ENCODE measurements at places on chromosomes 16 and 17.

DNA sequence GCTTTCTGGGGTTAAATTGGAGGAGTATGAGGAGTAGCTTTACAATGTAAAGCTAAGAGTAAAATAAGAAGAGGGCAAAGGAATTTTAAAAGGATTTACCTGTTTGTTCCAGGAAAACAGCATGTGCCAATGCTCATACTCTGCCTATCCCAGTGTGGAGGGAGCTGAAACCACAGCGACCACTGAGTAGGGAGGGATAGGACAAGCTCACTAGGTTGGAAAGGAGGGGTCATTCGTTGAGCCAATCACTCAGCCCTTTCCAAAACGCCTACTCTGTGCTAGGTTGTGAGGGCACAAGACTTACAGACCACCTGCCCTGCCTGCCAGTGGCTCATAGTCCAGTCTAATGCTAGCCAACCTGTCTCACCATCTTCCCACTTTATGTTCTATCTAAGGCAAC is 1.1 kb upstream of the DNAJC7 start:
- no peak for DNase-seq

- DNase-seq, result peak; percentile 33
These were observed 5.5 kb downstream of the GAST start for GRCh38 chr17:41717408-41718286.

- DNase-seq, result no peak
These were observed 205.1 kb downstream of the SHISA9 start for GRCh38 chr16:13106464-13106863.

- no peak for DNase-seq
These were observed 75.8 kb upstream of the TRAP1 start for GRCh38 chr16:3793161-3793576.

- no peak for DNase-seq
These were observed 183.0 kb downstream of the RBFOX3 start for GRCh38 chr17:79427621-79428539.

DNA sequence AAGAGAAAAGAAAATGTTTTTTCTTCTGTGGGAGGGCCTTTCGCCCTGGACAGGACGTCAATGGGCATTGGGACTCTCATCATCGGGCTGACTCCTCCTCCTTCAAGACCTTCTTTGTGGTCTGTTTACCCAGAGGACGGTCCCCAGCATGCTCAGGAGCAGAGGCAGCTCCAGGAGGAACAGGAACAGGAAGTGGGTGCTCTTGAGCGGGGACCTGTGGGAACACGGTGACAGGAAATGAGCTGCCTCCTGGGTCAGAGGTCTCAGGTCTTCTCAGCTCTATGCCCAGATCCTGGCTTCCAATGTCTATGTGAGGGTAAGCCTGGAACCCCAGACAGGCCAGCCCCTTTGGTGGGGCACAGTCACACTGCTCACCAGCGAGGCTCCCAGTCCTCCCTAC is 12.2 kb downstream of the CD300LD start:
- DNase-seq, result no peak

DNA sequence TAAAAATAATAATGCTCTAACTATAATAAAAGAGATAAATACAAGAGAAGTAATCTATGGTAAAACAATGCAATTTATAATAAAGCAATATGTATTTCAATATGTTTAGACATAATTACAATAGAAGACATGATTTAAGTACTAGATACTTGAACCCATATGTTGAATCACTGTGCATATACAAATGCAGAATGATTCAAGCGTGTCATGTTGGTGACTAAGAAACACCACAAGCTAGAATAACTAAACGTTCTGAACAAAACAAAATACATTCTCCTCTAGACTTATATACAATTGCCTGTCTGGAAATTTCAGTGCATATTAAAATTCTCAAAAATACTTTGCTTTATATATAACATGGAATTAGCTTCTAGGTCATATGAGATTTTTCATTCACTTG is 11.2 kb downstream of the TADA2A start:
- no peak for DNase-seq

GRCh38 chr16:77564791-77565390 is 130.1 kb upstream of the ADAMTS18 start:
- DNase-seq, result no peak

DNA sequence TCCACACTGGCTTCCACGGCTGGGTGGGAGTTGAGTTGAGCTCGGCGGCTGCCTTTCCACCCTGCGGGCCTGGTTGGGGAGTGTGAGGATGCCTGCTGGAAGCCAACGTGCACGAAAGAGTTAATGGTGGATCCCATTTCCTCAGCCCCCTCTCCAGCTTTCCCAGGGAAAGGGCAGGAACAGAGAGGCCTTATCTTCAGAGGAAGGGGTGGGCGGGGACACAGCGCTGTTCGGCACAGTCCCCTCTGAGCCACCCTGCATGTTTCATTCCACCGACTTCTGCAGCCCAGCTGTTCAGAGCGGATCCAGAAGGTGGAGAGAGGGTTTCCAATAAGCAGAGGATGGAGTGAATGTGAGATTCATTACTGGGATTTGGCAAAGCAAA is 295.3 kb downstream of the SEC14L1 start:
- no peak for DNase-seq

GRCh38 chr17:80696456-80696855 is 151.8 kb downstream of the RPTOR start:
- no peak for DNase-seq

GRCh38 chr16:86118467-86119307 is 219.7 kb downstream of the IRF8 start:
- DNase-seq, result no peak

DNA sequence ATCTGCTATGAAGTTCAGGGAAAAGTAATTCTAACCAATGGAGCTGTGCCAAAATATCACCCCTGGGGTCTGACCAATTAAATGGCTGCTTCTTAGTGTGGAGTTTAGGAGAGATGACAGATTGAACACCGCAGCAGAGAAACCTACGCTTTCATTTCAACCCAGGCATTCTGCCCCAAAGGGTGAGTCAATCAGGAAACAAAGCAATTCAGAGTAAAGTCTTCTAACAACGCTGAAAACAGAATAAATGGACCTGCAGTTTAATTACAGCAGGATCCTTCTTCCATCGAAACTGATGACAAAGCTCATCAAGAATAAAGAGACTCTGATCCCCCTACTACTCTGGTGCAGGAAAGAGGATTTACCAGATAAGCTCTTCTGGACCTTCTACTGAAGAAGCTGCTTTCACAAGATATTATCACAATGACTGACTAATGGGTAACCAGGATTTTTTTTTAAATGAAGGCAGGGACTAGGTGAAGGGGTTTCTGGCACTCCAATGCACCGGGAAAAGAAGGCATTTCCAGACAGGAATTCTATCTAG is 16.7 kb downstream of the RFFL start:
- DNase-seq, result no peak

GRCh38 chr17:78359997-78360370 is at the start of gene SOCS3:
TSS of gene SOCS3 (minus strand) at chr17:78360077. CDS start at chr17:78359095, 982 bp downstream.
- DNase-seq, result peak; percentile 64

DNA sequence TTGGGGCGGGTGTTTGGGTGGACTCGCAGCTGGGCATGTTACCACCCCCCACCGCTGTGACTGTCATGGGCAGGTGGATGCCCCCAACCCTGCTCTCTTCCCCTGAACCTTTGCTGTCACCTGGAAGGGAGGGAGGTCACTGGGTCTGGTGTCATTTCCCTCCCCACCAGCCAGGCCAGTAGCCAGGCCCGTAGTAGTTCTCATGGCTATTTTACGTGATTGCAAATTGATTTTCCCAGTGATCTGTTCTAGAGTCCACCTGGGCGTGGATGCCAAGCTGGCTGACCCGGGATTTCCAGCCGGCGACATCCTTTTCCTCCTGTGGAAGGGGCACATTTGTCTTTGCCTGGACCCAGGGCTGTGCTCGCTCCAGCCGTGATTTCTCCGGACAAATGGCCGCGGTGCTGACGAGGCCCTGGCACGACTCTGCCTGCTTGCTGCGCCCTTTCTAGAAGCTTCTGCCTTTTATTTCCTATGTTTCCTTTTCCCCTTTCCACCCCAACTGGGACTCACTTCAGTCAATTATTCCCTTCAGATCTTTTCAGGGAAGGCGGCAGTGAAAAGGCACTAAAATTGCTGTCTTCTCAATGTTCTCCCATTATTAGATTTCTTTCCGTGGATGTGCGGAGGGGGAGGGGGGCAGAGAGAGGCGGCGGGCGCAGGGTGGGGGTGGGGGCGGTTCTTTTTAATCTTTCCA is 226.9 kb upstream of the CIBAR2 start:
- DNase-seq, result no peak

DNA sequence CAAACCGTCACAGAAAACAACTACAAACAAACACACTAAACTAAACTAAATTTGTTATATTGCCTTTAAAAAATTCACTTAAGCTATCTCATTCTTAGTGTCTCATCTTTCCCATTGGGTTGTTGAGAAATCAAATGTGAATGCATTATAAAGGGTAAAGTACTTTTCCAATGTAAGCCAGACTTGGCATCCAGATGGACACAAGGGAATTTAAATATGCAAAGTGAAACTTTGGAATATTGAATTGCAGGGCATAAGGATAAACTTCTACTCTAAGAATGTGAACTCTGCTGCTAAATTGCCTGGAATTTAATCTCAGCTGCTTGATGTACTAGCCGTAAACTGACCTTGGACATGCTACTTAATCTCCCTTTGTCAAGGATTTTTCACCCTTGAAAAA is 1554.6 kb downstream of the CDH8 start:
- no peak for DNase-seq

- DNase-seq, result no peak
These were observed 22.5 kb downstream of the SPG7 start for GRCh38 chr16:89530401-89531381.

- no peak for DNase-seq
These were observed 40.1 kb downstream of the ZNF267 start for GRCh38 chr16:31913668-31914067.

GRCh38 chr16:83501481-83501880 is 306.3 kb upstream of the HSBP1 start:
- no peak for DNase-seq

- DNase-seq, result no peak
These were observed 19.8 kb downstream of the PPL start for GRCh38 chr16:4917117-4917516.

- peak; percentile 2 for DNase-seq
These were observed 78.3 kb downstream of the RPA1 start for GRCh38 chr17:1907909-1908698.

- no peak for DNase-seq
These were observed 29.6 kb downstream of the ACSF3 start for GRCh38 chr16:89123001-89123830.

- DNase-seq, result no peak
These were observed 43.5 kb downstream of the ARHGAP17 start for GRCh38 chr16:24971718-24972117.

GRCh38 chr17:66076546-66077190 is 115.3 kb downstream of the CEP112 start:
- DNase-seq, result no peak

- DNase-seq, result peak; percentile 47
These were observed 7.7 kb downstream of the PRR15L start for GRCh38 chr17:47949946-47950345.

- DNase-seq, result peak; percentile 9
These were observed 986 bp downstream of the HAPSTR1 start for GRCh38 chr16:9092282-9092977.

DNA sequence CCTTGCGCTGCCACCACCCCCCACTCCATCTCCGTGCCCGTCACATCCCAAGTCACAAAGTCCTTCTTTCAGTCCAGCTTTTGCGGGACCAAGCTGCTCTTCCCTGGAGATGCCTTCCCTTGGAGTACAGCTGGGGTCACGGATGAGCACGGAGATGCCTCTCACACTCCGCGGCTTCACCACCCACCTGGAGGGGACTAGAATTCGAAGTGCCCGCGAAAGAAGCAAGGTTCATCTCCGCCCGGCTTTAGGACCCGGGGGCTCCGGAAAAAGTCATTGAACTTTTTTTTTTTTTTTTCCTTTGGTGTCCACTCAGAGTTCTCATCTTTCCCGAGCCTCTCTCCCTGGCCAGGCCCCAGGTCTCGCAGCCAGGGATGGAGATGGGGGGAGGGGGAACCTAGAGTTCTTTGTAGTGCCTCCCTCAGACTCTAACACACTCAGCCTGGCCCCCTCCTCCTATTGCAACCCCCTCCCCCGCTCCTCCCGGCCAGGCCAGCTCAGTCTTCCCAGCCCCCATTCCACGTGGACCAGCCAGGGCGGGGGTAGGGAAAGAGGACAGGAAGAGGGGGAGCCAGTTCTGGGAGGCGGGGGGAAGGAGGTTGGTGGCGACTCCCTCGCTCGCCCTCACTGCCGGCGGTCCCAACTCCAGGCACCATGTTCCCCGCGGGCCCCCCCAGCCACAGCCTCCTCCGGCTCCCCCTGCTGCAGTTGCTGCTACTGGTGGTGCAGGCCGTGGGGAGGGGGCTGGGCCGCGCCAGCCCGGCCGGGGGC is at the start of gene FKBP10:
FKBP10 (plus strand) TSS at position 624 of the 771 bp plus-strand sequence; CDS start at position 655, 31 bp downstream.
- DNase-seq, result no peak

- no peak for DNase-seq
These were observed 34.4 kb downstream of the HAPSTR1 start for GRCh38 chr16:9125658-9126505.

- DNase-seq, result no peak
These were observed 32.7 kb downstream of the STAT5B start for GRCh38 chr17:42243493-42243982.

- DNase-seq, result no peak
These were observed 16.7 kb downstream of the SALL1 start for GRCh38 chr16:51134269-51134812.

GRCh38 chr17:62444063-62444462 is 20.4 kb downstream of the METTL2A start:
- DNase-seq, result no peak

DNA sequence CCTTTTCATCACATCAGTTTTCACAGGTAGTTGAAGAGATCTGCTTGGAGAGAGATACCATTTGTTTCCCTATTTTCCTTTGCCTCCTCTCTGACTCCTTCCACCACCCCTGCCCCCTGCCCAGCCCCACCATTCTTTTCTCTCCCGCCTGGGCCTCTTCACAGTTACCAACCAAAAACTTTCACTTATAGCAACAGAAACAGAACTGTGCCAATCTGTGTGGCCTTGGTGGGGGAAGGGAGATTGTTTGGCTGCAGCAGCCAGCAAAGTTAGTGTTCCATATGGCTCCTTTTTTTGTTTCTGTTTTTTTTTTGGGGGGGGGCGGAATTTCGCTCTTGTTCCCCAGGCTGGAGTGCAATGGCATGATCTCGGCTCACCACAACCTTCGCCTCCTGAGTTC is 17.2 kb upstream of the ARL4D start:
- no peak for DNase-seq

- no peak for DNase-seq
These were observed 19.7 kb downstream of the FBXO31 start for GRCh38 chr16:87363771-87364455.

DNA sequence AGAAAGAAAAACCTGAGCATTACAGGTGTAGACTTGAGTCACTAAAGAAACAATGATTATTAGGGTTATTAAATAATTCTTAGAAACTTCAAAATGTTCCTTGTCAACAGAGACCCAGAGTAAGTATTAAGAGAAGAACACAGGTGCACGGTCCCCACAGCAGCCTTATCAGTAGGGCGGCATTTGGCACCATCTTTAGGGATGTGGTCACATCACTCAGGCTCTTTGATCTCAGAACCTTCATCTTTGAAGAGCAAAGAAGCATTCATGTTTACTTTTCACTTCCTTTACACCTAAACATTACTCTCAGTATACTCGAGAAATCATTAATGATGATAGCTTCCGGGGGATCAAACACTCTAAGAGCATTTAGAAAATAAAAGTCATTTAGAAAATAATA is 928.7 kb downstream of the KCNJ2 start:
- no peak for DNase-seq

- no peak for DNase-seq
These were observed 24.8 kb downstream of the ZFPM1 start for GRCh38 chr16:88477631-88478519.

GRCh38 chr17:44610331-44610730 is 45.9 kb upstream of the MEIOC start:
- no peak for DNase-seq
